B cell (primary cell): ENCODE measurements at places on chromosomes 16 and 17. TPM values are rescaled to one million over a fixed set of nuclear protein-coding genes. Genes with fewer than 3 reads are reported as not detected.

- H3K27me3 ChIP-seq, result no peaks in the 10 kb centered on the region
- peak overlapping the region; percentile 58 for H3K4me3 ChIP-seq
- H3K4me1 ChIP-seq, result peaks cover 67% of the 10 kb centered on the region
- peak; percentile 91 for DNase-seq
Measured at GRCh38 chr17:78343543-78344201, 16.2 kb downstream of the SOCS3 start.

DNA sequence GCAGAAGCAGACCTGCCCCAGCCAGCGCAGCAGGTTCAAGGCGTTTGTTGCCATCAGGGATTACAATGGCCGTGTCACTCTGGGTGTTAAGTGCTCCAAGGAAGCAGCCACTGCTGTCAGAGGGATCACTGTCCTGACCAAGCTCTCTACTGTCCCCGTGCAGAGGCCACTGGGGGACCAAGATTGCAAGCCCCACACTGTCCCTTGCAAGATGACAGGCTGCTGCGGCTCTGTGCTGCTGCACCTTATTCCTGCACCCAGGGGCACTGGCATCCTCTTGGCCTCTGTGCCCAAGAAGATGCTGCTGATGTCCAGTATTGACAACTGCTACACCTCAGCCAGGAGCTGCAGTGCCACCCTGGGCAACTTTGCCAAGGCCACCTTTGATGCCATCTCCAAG, 27.7 kb downstream of the ATPAF2 start:
- no peaks in the 10 kb centered on the region for H3K27me3 ChIP-seq
- DNase-seq, result no peak
- no peak overlapping the region for H3K4me3 ChIP-seq

- peaks cover 14% of the 10 kb centered on the region for H3K4me1 ChIP-seq
- no peak overlapping the region for H3K4me3 ChIP-seq
- no peak overlapping the region for H3K27ac ChIP-seq
- DNase-seq, result no peak
- H3K36me3 ChIP-seq, result no peaks in the 10 kb centered on the region
Measured at GRCh38 chr17:76840443-76840767, 27.8 kb upstream of the MGAT5B start.

DNA sequence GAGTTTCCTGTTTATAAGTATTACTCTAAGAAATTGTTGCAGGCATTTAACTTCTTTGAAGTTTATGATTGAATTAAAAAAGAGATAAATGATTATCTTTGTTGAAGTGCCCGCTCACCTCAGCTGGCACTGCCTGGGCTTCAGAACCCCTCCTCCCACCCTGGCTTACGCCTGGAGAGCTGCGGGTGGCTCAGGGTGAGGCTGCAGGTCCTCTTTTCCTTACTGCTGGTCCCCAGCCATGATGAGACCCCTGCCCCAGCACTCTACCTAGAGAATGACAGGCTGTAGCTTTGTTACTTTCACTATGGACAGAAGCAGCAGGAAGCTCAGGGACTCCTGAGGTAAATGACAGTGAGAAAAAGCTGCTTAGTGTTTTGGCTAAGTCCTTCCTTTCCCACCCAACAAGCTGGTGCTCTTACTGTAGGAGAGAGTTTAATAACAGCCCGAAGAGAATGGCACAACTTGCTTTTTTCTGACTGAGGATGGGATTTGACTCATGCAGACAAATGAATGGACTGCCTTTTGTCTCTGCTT, 62.1 kb downstream of the EPN2 start:
- H3K27me3 ChIP-seq, result peaks cover 7% of the 10 kb centered on the region
- no peak for DNase-seq
- no peak overlapping the region for H3K27ac ChIP-seq
- H3K36me3 ChIP-seq, result no peaks in the 10 kb centered on the region
- H3K4me1 ChIP-seq, result peaks cover 26% of the 10 kb centered on the region

GRCh38 chr16:8996891-8997290, 33.2 kb upstream of the USP7 start:
- DNase-seq, result no peak
- H3K4me1 ChIP-seq, result no peaks in the 10 kb centered on the region
- no peaks in the 10 kb centered on the region for H3K27me3 ChIP-seq
- no peak overlapping the region for H3K27ac ChIP-seq
- no peak overlapping the region for H3K4me3 ChIP-seq

GRCh38 chr17:33941744-33942143, 313.3 kb upstream of the CCL2 start:
- no peaks in the 10 kb centered on the region for H3K4me1 ChIP-seq
- no peak for DNase-seq
- H3K27me3 ChIP-seq, result no peaks in the 10 kb centered on the region
- no peak overlapping the region for H3K4me3 ChIP-seq
- H3K36me3 ChIP-seq, result no peaks in the 10 kb centered on the region

- H3K4me1 ChIP-seq, result peaks cover 37% of the 10 kb centered on the region
- peak; percentile 44 for DNase-seq
- H3K27me3 ChIP-seq, result no peaks in the 10 kb centered on the region
- H3K27ac ChIP-seq, result peak overlapping the region; percentile 98
- peak overlapping the region; percentile 80 for H3K4me3 ChIP-seq
Measured at GRCh38 chr17:76558198-76559095, 18.6 kb downstream of the PRCD start.

GRCh38 chr16:12271006-12271405, 294.5 kb downstream of the SNX29 start:
- peaks cover 26% of the 10 kb centered on the region for H3K36me3 ChIP-seq
- H3K4me1 ChIP-seq, result no peaks in the 10 kb centered on the region
- no peak overlapping the region for H3K4me3 ChIP-seq
- no peaks in the 10 kb centered on the region for H3K27me3 ChIP-seq

- H3K4me1 ChIP-seq, result peaks cover 17% of the 10 kb centered on the region
- no peak overlapping the region for H3K27ac ChIP-seq
- DNase-seq, result no peak
- H3K27me3 ChIP-seq, result no peaks in the 10 kb centered on the region
- no peaks in the 10 kb centered on the region for H3K36me3 ChIP-seq
- H3K4me3 ChIP-seq, result no peak overlapping the region
Measured at GRCh38 chr17:39629898-39630297, 3.1 kb downstream of the PPP1R1B start.

- peaks cover 100% of the 10 kb centered on the region for H3K4me1 ChIP-seq
- no peak for DNase-seq
- no peaks in the 10 kb centered on the region for H3K36me3 ChIP-seq
Measured at GRCh38 chr17:77436058-77436442, 295.3 kb downstream of the SEC14L1 start.

Gene ORMDL3
- 78.5 and 90.6 TPM in 2 replicates for polyA plus RNA-seq

Gene CACNG4
- not detected in 2 replicates for polyA plus RNA-seq

Gene DNAH2
- 0.03 TPM in 1 of 2 replicates, not detected in the other for polyA plus RNA-seq
